ENCODE measurements at places on chromosomes 7 and 10.

DNA sequence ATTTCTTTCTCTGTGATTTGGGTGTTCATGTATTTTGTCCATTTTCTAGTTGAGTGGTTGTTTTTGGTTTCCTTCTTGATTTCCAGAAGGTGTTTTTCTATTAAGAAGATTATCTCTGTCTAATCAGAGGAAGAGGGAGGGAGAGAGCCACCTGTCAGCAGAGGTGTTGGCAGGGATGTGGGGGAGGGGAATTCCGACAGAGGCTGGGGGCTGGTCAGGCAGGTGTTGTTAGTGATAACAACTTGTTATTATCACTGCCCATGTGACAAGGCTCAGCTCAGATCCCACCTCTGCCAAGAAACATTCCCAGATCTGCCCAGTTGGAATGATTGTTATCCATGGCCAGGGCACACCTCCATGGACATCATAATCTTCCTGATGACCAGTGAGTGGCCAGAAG, 293.4 kb downstream of the GFRA1 start:
- no peak for DNase-seq

- no peak for DNase-seq
Observed at GRCh38 chr7:19110026-19110730, 7.3 kb downstream of the TWIST1 start.

GRCh38 chr10:114928818-114929217, 9.2 kb upstream of the TRUB1 start:
- DNase-seq, result no peak

DNA sequence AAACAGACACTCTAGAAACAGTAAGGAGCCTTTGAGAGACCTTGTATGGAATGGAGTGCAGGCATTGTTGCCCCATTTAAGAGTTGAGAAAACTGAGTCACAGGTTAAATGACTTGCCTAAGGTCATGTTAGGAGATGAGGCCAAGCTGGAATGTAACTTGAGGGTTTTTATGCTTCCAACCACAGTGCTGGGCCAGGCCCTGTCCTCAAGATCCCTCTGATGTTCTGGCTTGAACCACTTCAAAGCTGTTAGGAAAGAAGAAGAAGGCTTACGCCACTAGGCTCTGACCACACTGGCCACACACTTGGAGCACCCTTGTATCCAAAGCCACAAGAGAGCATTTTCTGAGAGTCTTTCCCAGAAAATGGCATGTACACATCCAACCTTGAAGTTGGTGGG, 42.7 kb downstream of the PLAU start:
- DNase-seq, result no peak

DNA sequence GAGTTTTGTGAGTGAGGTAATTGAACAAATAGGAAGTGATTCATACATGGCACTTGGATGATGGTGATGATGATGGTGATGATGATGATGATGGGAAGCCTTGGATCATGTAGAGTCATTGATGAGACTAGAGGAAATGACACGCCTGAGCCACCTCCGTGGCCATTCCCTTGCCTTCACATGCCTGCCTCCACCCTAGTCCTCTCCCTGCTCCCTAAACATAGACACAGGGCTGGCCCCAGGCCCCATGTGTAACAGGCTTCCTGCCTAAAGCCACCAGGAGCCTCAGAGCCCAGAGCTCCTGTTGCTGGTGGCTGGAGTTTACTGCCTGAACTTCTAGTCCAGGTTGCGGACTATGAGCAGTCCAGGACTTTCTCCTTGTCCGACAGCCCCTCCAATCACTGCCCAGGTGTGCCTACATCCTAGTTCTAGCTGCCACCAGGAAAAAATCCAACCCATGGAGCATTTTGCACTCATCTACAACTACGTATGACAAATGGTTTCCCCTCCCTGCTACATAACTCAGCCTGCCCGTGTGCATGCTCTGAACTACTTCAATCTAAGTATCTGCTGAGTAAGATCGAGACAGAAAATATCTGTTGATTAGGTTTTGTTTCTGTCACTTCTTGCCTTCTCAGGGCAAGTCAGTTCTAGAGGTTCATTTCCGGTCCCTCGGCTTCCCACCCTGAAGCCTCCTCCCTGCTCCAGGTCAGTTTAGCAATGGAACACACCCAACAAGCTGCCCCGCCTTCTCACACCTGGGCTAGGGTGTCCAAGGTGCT, 35.5 kb upstream of the KDM7A start:
- DNase-seq, result no peak
